Renal cortex interstitium (tissue), 15 donors: ENCODE measurements at places on chromosomes 5 and 9. TPM values are rescaled to one million over a fixed set of nuclear protein-coding genes. Genes with fewer than 3 reads are reported as not detected.

DNA sequence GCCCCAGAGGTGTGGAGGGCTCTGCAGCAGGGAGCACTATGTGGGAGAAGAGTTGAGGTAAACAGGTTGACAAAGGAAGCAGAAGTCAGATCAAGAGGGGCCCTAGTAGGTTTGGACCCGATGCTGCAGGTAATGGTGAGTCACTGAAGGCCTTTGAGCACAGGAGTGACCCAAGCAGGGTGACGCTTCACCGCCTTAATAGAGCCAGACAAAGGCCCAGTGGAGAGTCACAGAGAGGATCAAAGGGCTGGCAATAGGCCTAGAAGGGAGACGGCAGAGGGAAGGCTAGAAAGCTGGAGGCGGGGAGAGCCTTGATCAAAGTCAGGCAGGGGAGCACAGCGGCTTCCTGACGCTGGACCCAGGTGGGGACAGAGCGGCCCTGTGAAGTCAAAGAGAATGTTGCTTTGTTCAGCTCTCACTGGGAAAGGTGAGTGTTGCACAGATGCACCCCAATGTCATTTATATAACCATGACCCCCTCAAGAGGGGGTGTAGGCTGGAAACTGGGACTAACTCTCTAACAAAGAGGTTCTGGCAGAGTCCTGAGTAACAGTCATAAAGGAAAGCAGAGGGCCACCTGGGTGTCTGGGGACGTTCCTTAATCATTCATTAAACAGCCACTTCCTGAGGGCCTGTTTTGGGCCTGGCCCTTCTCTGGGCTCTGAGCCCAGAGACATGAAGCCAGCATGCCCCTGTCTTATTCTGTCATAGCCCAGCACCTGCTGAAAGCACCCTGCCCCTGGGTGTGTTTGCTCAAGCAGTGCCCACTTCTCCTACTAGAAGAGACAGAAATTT lies 9.8 kb upstream of the CPLX2 start:
- no peak for DNase-seq

- no peak for DNase-seq
These were observed 71.2 kb upstream of the PARP8 start for GRCh38 chr5:50595199-50595598.

DNA sequence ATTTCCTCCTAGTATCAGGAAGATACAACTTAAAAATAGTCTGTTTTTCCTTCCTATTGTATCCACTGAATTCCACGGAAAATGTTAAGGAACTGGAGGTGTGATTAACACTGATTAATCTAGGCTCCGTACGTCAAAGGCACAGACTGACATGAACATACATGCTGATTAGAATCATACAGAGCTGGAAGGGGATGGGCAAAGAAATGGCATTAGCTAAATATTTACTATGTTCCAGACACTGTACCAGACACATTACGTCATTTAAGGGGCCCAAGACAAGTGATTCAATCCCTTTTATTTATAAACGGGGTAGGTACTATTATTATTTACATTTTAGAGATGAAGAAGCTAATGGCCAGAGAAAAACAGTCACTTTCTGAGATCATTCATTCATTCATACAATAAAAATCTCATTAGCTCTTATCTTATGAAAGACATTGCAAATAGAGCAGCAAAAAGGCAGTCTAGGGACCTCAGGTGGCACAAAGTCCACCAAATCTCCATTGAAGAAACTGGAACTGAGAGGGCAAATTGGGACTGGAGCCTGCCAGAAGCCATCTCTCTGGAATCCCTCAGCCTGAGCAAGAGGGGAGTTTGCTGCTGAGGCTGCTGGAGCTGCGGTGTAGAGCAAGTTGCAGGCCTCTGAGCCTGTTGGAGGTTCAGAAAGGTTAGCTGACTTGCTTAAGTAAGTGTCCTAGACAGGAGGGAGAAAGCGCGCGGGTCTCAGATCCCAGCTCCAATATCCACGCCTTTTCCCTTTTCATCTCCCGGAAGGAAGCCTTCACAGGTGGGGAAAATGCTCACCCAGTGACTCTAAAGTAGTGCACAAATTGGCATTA lies 1.6 kb upstream of the TGFBR1 start:
- no peak for DNase-seq

GRCh38 chr9:87497080-87497603 lies 525 bp upstream of the DAPK1 start:
- DNase-seq, result no peak

GRCh38 chr5:120155873-120156272 lies 308.2 kb upstream of the PRR16 start:
- no peak for DNase-seq

DNA sequence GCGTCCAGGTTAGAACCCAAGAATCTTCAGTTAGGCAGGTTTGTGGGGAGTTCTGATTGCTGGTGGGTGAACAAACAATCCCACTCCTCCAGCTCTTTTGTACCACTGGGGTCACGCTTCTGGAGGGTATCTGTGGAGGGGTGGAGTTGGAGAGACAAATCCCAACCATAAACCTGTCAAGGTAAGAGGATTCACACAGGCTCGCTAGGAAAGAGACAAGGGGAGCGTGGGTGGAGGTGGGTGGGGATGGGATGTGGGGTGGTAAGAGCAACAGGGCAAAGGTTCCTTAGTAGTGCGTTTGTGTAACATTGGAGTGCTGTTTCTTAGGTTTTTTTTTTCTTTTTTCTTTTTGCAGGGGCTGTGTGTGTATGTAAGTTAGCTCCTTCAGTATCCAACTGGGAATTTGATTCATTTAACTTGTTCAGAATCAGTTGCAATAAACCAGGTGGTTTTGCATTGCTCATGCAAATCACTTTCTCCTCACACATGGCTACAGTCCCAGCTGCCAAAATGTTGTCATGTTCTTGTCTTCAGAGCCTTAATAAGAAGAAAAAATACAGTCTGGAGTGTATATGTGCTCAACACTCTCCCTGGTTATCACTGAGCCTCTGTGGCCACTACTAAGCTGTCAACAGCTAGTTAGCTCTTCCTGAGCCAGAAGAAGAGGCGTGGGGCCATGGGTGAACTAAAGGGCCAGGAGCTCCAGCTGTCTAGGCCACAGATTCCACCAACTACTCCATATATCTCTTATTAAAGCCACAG lies 164.0 kb upstream of the RAD23B start:
- DNase-seq, result no peak

- no peak for DNase-seq
These were observed 67.0 kb downstream of the FRMD3 start for GRCh38 chr9:83471241-83471640.

DNA sequence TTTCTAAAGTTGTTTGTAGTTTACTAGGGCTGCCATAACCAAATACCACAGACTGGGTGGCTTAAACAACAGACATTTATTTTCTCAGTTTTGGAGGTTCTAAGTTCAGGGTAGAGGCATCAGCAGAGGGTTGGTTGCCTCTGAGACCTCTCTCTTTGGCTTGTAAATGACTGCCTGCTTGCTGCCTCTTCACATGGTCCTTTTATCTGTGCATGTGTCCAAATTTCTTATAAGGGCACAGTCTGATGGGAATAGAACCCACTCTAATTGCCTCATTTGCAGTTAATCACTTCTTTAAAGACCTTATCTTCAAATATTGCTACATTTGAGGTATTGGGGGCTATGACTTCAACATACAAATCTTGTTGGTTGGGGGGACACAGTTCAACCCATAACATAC lies 36.8 kb downstream of the GPBP1 start:
- DNase-seq, result no peak

HTR1A gene
- not detected for polyA plus RNA-seq

ACOT12 gene
- polyA plus RNA-seq, result 0.90 TPM
